ENCODE measurements at places on chromosomes 2 and 18.

DNA sequence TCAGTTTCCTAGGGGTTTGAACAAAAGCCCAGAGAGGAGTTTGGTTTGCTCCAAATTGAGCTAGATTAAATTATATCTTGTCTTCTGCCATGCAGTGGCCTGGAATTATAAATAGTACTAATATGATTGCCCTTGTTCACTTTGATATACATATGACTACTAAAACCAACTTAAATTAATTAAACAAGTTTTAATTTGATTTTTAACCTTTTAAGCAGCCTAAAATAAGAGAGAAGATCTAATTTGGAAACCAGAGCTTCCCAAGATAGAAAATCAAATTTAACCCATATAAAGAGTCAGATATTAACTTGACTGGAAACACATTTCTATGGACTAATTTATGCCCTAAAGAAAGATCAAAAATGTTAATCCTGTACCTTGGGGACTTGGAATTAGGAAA, 444.5 kb upstream of the SLC8A1 start:
- DNase-seq, result no peak

GRCh38 chr2:240468303-240469238, 33.1 kb downstream of the GPC1 start:
- no peak for DNase-seq

DNA sequence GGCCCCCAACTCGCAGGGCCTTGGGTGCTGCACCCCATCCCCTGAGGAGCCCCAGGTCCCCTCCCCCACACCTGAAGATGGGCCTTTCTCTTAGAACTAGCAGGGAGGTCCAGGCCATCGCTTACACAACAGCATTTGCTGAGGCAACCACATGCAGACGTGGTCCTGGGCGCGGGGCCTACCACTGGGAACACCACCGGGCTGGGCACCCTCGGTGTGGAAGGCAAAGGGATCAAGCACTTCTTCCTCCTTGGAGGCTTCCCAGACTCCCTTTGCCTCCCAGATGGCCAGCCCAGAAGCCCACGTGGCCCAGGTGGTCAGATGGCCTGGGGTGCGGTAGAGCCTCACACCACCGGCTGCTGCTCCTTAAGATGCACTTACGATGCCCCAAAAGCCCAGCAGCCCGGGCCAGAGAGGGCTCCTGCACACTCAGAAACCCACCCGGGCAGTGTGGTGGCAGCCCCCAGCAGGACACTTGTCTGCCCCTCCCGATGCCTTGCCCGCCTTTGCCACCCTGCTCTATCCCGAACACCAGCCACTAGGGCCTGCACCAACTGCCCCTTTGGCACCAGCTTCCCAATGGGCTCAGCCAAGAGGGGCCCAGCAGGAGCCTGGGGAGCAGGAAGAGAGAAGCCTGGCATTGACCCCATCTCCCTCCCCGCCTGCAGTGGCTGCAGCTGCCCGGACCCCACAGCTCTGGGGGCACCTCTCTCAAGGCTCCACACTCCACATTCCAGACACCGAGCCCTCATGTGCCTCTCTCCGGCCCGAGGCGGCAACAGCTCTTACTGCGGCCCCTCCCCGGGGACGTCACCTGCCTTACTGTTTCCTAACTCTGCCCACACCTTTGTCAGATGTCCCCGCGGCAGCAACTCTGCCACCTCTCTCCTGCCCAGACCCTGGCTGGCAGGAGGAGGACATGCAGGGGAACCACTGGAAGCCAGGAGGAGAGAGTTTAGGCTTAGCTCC, 13.9 kb upstream of the MLPH start:
- no peak for DNase-seq

GRCh38 chr2:126761981-126762878, 106.3 kb downstream of the GYPC start:
- DNase-seq, result no peak

- DNase-seq, result no peak
Observed at GRCh38 chr2:216555274-216555673, 56.6 kb downstream of the RPL37A start.

DNA sequence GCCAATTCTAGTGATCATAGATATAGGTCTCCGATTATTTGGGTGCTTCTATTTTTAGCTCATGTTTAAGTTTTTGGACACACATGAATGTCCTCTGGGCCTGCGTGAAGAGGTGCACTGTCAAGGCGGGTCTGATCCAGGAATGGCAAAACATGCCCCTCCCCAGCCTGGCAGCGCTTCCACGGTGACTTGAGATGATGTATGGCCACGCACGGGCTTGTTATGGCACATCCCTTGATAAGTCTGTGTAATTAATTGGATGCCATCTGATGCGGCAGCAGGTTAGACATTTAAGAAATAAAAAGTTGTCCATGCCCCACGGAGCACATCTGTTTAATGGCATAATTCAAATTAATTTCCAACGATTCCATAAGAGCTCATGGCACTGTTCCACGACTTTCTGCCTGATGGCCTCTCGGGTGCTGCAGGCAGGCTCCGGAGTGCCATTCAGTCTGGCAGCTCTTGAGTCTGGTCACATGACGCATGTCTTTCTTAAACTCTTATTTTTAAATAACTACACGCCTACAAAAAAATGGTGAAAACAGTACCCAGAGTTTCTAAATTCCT, 151.4 kb downstream of the ACKR3 start:
- DNase-seq, result no peak

DNA sequence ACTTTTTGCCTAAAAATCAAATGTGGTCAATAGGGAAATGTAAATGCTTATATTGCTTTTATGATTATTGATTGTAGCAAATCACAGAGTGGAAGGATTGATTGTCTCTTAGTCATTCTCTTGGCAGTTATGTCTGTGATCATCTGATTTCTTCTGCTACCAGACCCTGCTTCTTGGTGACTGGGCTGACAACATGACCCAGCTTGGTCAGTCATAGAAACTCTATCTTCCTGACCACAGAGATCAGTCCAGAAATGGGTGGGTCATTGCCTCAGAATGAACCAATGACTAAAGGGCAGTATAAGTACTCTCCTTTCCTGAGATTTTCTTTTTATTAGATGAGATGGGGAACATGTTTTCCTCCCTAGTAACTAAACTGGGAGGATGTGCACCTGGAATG, 87.6 kb downstream of the MAIP1 start:
- no peak for DNase-seq

DNA sequence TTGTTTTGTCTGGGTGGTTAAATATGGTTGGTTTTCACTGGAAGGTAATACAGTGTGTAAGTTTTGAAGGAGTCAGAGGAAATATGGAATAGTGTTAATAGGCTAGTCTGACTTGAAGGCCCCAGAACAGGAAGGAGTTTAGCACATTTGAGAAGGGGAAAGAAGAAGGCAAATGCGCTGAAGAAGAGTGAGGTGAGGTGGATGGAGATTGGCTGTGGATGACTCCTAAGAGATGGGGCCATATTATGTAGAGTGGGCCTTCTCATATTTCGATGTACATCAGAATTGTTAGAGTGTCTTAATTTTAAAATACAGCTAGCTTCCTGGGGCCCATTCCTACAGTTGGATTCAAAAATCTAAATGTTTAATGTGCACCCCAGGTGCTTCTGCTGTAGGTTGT, 61.0 kb downstream of the GLS start:
- DNase-seq, result no peak

DNA sequence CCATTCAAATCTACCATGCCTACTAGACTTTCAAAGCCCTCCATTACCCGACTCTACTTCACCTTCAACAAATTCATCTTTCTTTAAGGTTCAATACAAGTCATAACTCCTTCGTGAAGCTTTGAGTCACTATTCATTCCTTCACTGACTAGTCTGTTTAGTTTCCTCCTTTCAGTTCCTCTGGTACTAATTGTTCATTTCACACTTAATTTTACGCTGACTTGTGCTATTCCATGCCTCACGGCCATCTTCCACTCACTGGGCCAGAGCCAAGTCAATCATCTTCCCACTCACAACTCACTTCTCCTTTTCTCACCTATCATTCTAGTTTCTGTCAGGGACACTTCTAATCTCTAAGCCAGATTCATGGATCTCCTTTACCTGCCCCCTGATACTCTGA, 136.2 kb downstream of the MTX2 start:
- DNase-seq, result no peak
